ENCODE measurements at places on chromosomes 3 and 15.

GRCh38 chr15:37140531-37141058 lies 40.2 kb upstream of the MEIS2 start:
- DNase-seq, result no peak

- DNase-seq, result no peak
These were observed 196.5 kb upstream of the ATP11B start for GRCh38 chr3:182596676-182597410.

- DNase-seq, result no peak
These were observed 13.9 kb downstream of the FILIP1L start for GRCh38 chr3:100100425-100100824.

DNA sequence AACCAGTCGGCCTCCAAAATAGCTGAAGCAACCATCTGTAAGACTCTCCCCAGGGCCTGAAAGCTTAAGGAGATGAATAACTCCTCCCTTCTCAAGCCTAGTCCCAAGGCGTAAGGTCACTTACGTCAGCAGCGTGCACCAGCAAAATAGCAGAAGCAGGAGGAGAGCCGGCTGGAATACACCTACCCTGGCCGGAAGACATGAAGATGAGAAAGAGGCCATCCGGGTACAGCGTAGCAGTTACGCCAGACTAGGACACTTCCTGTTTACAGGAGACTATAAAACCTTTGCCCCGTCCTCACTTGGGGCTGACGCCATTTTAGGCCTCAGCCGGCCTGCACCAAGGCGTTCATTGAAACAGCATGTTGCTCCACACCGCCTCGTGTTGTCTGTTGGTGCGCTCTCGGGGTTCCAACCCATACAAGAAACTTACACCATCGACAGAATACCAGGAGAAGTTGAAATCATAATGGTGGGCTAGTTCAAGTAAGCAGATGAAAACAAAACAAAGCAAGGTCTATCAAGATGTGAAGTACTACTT lies 2.5 kb downstream of the CFAP92 start:
- no peak for DNase-seq

DNA sequence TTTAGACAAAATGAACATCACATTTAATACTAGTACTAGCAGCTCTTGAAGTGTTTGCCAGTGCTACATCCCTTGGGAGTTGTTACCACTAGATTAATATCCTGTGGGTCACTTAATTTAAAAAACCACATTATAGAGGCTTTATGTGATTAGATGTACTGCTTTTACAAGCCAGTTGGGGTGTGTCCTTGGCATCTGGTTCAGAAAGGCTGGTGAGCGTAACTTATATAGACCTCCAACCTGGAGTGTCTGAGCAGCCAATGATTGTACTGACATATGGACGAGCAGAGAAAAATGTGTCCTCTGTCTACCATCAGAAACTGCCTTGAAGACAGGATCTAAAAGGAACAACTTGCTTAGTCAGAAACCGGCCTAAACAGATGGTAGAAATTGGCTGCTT lies 306.2 kb upstream of the ATP11B start:
- no peak for DNase-seq

DNA sequence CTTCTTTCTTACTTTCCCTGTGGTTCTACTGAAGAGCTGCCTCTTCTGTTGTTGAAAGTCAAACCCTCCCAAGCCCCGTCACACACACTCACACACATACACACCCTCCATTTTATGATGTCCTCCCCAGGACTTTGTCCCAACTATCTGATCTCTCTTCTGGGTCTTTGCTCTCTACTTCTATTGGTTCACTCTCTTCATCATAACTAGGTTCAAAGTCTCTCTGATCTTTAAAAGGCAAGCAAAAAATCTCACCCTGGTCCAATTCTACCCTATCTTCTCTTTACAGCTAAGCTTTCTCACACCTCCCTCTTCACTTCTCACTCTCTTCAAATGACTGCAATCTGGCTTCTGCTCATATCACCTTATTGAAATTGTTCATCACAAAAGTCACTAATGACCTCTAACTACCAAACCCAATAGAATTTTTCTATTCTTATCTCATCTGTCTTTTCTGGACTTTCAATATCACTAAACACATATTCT lies 34.8 kb downstream of the LRRFIP2 start:
- DNase-seq, result no peak

DNA sequence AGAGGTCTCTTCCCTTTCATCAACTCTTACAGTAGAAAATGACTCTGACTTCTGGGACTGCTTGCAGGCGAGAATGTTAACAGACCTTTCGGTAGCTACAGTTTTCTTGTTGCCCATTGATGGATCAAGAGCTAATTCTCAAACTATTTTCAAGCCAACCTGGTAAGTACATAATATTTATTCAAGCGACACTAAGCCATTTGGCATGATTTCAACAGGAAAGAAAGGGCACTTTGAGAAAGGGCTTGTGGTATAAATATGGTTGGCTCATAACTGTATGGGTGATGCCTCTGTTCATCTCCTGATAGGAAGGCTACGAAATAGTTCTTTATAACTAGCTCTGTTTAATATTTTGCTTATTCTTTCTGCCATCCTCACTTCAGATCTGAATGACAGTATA lies 196.2 kb upstream of the CNTN4 start:
- no peak for DNase-seq

DNA sequence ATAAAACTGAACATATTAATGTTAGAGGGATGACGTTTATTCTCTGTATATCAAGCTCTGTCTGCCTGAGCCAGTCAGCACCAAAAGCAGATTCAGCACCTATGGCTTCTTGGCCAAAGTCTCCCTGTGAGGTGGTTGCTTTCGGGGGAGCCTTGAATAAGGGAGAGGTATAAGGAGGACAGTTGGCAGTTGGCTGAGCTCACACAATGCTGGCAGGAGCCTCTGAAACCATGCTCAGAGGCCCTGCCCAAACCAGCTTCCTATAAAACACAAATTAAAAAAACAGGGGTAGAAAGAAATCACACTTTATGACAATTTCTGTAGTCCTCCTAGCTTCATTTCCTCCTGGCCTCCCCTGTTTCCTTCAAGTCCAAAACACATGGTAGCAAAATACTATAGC lies 18.8 kb downstream of the ARHGEF3 start:
- no peak for DNase-seq

DNA sequence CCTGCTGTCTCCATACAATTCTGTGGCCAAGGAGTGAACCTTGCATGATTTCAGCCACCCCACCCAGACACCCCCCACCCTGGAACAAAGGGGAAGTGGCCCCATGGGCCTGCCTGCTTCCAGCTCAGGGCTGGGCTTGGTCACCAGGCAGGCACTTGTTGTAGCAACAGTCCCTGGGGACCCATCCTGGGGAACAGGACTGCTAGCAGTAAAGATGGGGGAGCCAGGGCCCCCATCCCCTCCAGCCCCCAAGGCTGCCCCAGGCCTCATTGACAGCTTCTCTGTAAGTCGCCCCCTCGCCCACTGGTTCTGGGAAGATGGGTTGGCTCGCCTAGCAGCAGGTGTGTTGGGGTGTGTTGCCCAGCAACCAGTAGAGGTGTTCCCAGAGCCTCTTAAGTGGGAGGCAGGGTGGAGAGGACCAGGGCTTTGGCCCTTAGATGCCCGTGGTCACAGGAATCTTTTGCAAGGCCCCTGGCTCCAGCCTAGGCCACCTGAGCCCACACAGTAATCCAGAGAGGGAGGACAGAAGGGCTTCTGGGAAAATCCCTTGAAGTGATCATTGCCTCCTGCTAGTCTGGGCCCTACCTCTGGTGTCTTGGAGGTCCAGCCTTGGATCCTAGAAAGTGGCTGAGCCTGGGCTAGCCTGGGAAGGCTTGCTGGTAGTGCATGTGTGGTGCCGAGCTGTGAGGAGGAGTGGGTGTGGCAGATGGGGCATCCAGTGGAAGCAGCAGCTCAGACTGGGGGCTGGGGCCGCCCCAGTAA lies 48.9 kb downstream of the CYP11A1 start:
- no peak for DNase-seq

DNA sequence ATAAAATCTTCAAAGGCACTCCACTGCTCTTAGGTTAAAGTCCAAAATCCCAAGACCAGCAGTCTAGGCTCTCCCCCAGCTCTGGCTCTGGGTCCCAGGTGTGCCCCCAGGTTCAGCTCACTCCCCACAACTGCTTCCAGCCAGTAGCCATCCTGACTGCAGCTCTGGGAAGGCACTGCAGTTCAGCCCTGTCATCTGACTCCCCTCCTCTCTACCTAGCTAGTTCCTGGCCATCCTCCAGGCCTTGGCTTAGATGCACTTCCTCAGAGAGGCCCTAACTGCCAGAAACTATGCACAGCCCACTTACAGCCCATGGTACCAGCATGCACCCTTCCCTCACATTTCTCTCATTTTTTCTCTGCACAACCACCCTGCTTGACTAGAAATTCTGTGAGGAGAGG lies 25.5 kb downstream of the TBC1D2B start:
- DNase-seq, result peak; percentile 50

DNA sequence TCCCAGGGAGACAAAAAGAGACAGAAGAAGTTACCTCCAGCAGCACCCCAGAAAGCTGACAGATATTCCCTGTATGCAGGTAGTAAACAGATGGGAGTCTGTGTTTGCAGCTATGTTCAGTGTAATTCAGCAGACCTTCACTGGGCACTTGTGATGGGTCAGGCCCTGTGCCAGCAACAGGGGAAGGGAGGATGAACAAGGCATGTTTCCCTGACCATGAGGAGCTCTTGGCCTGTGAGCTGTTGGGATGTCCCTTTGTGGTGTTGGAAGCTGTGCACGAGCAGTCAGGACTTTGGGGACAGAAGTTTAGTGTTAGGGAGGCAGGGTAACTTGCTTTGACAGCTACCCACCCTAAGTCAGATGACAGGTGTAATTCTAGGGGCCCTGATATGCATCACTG lies 106.0 kb upstream of the TRIM42 start:
- no peak for DNase-seq

GRCh38 chr3:143511174-143511879 lies 336.9 kb downstream of the SLC9A9 start:
- DNase-seq, result no peak

GRCh38 chr3:23017801-23018200 lies 185.3 kb upstream of the UBE2E2 start:
- DNase-seq, result no peak

DNA sequence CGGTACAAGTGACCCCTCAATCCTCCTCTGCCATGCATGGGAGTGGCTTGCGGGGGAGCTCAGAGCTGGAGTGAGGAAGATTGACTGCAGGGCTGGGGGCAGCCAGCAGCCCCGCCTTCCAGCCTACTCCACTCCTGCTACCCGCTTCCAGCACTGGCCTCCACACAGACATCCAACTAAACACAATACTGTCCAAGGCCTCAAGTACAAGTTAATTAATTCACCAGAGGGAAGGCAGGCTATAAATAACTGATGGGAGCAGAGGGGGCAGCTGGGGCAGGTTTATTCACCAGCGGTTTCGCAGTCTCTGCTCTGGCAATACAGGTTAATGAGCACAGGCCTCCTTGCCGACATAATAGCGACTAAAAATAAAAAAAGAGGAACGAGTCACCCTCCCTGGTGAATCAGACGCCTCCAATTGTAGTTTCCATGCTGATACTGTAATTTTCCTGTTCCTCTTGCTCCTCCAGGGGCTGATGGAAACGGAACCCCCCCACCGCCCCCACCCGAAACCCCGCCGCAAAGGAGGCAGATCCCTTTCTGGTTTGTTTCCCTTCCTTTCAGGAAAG lies 166.4 kb upstream of the TLE3 start:
- DNase-seq, result peak; percentile 67

DNA sequence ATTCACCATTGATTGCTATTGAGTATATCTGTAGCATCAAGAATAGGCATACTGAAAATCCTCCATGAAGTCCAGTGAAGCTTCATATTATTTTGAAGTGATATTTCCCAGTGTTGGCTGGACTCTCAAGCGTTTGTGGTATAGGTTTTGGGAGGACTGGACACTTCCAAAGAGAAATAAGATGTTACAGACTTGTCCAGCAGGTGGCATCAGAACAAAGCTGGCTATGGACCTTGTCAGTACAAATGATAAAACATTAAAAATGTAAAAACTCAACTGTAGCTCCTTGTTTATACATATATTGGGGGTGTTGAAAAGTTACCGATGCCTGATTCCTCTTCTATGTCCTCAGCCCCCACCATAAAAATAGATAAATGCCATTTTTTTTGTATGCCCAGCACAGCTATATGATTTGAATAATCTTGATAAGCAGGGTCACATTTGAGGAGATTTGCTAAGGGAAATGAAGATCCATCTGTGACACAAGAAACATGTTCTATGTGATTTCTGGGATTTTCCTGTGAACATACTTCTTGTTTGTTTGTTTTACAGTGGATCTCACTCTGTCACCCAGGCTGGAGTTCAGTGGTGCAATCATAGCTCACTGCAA lies 54.5 kb upstream of the GOLGA6B start:
- DNase-seq, result peak; percentile 56

GRCh38 chr3:72629191-72629631 lies 219.0 kb downstream of the SHQ1 start:
- no peak for DNase-seq

DNA sequence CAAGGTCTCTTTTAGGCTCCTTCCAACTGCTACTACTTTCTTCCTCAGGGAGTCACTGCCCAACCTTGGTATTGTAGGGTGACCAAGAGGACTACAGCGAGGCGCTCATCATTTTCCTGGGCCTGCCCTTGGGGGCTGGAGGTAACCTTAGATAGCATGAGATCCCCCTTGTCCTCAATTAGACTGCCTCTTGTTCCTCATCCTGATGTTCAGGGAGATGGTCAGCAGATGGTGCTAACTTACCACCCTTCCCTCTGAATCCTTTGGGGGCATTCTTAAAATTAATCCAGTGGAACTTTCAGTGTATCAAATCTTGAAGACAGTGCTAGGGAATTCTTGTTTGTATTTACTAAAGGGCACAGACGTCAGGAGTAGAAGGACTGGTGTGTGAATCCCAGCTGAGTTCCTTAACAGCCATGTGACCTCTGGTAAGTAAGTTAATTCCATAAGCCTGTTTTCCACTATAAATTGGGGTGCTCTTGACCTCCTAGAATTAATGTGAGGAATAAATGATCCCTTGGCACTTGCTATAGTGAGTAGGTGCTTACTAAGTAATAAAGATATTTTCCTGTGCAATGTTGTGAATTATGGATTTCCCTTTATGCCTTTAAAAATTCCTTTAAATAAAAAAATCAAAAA lies 4.1 kb upstream of the CLPX start:
- peak; percentile 67 for DNase-seq

GRCh38 chr3:138384976-138385375 lies 36.6 kb downstream of the MRAS start:
- no peak for DNase-seq

- peak; percentile 28 for DNase-seq
These were observed 135.1 kb downstream of the CTNNB1 start for GRCh38 chr3:41334426-41334825.

DNA sequence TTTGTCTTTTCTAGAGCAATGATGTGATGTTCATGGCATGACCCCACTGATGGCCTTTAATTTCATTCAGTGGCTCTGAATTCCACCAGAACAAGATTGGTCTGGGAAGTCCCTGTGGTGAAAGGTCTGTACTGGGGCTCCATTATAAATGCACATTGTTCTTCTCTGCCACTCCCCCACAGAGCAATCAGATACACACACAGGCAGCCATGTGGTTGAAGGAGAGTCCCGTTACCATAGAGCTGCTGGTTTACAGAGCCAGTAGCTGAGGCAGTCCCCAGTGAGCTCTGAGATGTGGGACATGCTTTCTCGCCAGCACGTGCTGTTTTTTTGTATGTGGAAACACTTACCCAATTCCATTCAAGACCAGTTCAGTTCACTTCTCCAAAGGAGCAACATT lies 172.7 kb upstream of the TRIM42 start:
- peak; percentile 20 for DNase-seq
